M059J (cell line): ENCODE measurements at places on chromosomes 2 and 18. TPM values are rescaled to one million over a fixed set of nuclear protein-coding genes. Genes with fewer than 3 reads are reported as not detected.

Gene DSC1
- total RNA-seq = not detected in 2 replicates

Gene MPP4
- 5.9 and 9.5 TPM in 2 replicates for total RNA-seq

Gene CFAP65
- not detected in 2 replicates for total RNA-seq

Gene SFTPB
- total RNA-seq = not detected in 2 replicates

Gene IFT172
- 2.8 and 5.7 TPM in 2 replicates for total RNA-seq

Gene TCF23
- total RNA-seq = not detected in 2 replicates

Gene GALR1
- total RNA-seq = not detected in 2 replicates

Gene FBLN7
- 3.0 and 3.9 TPM in 2 replicates for total RNA-seq

Gene TXNDC2
- total RNA-seq = 0.44 and 1.6 TPM in 2 replicates

Gene CHRND
- not detected in 2 replicates for total RNA-seq

Gene CREB1
- 43.4 and 55.0 TPM in 2 replicates for total RNA-seq

Gene PRKAG3
- total RNA-seq = not detected in 2 replicates

Gene CYP27C1
- 0.96 and 1.7 TPM in 2 replicates for total RNA-seq

Gene XDH
- 0.89 TPM in 1 of 2 replicates, not detected in the other for total RNA-seq

Gene C2orf81
- total RNA-seq = 0.57 and 1.6 TPM in 2 replicates

- peak; percentile 89 for DNase-seq
Observed at GRCh38 chr18:8808001-8808400, 102.6 kb downstream of the MTCL1 start.

DNA sequence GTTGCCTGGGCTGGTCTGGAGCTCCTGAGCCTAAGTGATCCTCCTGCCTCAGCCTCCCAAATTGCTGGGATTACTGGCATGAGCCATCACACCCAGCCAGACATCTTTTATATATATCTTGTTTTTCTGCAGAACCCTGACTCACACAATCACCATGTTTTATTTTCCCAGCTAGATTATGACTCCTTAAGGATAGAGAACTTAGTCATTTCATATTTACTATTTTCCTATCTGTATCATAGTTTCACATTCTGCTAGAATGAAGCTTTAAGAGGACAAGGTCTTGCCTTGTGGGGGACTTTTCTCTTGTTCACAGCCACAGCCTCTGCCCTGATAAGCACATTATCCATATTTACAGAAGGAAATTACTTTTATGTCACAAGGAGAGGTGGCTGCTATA lies 73.9 kb downstream of the LBH start:
- DNase-seq = peak; percentile 32

DNA sequence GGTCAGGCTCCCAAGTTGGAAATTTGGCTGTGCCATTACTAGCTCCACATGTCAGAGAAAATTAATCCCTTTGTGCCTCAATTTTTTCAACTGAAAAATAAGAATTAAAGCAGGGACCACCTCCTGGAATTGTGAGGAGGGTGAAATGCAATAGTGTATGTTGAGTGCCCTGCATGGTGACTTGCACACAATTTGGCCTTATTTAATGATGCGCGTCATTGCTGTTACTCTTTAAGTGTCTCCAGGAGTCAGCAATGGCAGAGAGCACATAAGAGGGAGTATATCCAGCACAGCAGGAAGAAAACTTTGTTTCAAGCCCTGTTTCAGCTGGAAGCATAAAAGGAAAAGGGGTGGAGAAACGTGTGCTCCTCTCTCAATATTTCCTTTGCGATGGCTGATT lies 215.8 kb downstream of the ALK start:
- DNase-seq = no peak

GRCh38 chr18:12637901-12638643 lies 19.8 kb downstream of the SPIRE1 start:
- peak; percentile 45 for DNase-seq

- peak; percentile 56 for DNase-seq
Observed at GRCh38 chr18:7577706-7578105, 10.6 kb downstream of the PTPRM start.

GRCh38 chr2:216551234-216552068 lies 52.8 kb downstream of the RPL37A start:
- DNase-seq = no peak

- no peak for DNase-seq
Observed at GRCh38 chr2:20594048-20594750, 56.7 kb downstream of the HS1BP3 start.

DNA sequence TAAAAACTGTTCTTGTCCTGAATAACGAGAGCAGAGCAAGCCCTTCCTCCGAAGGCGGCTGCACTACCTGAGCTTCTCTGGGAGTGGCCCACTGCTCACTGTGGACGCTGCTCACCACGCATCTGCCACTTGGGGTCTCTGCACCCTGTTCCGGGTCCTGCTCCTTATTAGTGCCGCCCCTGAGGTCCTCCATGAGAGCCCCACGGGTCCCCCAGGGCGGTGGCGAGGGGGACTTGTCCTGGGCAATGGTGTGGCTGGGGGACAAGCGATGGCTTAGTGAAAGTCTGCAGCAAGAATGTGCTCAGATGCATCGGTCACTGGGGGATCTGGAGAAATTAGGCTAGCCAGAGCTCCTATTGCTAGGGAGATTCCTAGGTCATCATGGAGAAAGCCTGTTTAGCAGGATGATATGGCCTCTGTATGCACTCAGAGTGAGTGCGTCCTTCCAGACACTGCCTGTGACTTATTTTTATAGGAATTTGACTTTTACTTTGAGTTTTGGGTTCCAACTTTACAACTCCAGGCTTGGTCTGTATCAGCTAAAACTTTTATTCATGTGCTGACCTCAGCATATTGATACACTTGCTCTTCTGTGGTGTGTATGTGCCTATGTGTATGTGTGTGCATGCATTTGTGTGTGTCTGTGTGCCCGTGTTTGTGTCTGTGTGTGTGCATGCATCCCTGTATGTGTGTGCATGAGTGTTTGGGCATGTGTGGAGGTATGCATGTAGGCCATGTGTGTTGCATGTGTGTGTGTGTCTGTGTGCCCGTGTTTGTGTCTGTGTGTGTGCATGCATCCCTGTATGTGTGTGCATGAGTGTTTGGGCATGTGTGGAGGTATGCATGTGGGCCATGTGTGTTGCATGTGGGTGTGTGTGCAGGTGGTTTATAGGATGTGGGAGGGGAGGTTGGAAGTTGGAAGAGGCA lies 129.5 kb downstream of the SNTG2 start:
- DNase-seq = no peak

DNA sequence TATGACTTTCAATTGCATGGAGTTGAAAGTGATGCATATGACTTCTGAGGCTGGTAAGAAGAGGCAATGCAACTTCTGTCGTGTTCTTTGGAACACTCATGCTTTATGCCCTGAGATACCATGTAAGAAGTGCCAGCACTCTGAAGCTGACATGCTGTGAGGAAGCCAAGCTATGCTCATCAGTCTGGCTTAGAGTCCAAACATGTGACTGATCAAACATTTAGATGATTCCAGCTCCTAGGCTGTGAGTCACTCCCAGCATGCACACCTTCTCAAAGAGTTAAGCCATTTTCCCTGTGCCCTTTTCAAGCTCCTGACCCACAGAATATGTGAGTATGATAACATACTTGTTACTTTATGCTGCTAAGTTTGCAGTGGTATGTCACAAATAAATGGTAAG lies 15.8 kb upstream of the VRK2 start:
- DNase-seq = peak; percentile 16

GRCh38 chr2:35199298-35199697 lies 1156.3 kb upstream of the CRIM1 start:
- peak; percentile 6 for DNase-seq

- DNase-seq = no peak
Observed at GRCh38 chr2:142827170-142827569, 50.3 kb upstream of the KYNU start.

DNA sequence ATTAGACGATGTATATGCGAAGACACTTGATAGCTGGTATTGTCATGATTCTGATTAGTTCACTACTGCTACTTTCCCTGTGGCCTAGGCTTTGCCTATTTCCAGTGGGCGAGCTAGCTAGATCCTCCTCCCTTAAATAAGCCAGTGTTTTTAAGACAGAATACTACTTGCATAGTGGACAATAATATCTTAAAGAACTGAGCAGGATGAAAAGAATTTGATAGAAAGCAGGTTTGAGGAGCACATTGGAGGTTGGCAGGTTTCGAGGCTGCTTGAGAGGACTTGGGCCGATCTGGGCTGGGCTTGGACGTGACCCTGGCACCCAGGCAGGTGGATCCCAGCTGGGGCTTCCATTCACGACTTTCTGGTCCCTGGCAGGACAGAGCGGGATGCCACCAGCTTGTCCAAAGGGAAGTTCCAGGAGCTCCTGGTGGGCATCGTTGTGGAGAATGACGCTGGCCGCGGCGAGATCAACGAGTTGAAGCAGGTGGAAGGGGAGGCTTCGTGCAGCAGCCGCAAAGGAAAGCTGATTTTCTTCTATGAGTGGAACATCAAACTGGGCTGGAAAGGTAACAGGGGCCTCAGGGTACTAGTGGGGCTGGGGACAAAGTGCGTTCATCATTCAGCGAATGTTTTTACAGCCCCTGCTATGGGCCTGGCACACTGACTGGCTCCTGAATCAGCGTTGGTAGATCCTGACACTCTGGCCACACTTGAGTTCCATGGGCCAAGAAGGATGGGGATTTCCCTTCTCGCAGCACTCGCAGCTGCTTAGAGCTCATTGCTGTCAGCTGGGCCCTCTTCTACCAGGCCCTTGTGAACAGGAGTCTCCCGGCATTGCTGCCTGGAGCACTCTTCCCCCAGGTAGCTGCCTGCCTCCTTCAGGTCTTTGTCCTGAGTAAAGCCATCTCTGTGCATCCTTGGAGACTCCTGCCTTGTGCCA lies 16.9 kb downstream of the C2orf74 start:
- DNase-seq = peak; percentile 14

DNA sequence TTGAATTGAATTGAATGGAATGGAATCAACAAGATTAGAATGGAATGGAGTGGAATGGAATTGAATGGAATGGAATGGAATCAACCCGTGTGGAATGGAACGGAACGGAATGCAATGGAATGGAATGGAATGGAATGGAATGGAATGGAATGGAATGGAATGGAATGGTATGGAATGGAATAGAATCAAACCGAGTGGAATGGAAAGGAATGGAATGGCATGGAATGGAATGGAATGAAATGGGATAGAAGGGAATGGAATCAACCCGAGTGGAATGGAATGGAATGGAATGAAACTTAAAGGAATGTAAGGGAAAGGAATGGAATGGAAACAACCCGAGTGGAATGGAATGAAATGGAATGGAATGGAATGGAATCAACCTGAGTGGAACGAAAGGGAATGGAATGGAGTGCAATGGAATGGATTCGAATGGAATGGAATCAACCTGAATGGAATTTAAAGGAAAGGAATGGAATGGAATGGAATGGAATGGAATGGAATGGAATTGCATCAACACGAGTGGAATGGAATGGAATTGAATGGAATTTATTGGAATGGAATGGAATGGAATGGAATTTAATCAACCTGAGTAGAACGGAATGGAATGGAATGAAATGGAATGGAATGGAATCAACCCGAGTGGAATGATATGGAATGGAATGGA lies 1146.6 kb downstream of the RPIA start:
- no peak for DNase-seq

- no peak for DNase-seq
Observed at GRCh38 chr2:159154366-159154765, 132.1 kb downstream of the WDSUB1 start.

DNA sequence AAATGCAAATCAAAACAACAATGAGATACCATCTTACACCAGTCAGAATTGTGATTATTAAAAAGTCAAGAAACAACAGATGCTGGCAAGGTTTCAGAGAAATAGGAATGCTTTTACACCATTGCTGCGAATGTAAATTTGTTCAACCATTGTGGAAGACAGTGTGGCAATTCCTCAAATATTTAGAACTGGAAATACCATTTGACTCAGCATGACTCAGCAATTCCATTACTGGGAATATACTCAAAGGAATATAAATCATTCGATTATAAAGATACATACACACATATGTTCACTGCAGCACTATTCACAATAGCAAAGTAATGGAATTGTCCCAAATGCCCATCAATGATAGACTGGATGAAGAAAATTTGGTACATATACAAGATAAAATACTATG lies 516.7 kb downstream of the ERBB4 start:
- peak; percentile 75 for DNase-seq

DNA sequence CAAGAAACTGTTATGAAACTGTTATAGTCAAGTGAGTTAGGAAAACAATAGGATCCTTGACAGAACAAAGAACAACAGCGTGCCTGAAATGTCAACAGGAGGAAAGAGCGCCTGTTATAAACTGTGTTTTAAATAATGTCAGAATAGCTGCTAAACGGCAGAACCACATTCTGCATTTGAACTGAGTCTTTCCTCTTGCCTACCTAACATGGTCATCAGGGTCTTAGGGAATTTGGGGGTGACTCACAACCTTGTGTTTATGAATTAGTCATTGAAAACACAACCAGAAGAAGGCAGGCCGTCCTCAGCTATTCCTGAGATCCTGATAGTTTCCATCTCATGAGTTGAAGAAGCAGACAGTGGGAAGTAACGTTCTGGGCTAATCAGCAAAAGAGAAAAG lies 222.0 kb upstream of the FN1 start:
- DNase-seq = peak; percentile 93

GRCh38 chr2:219506802-219507526 lies 7.3 kb upstream of the ASIC4 start:
- no peak for DNase-seq

DNA sequence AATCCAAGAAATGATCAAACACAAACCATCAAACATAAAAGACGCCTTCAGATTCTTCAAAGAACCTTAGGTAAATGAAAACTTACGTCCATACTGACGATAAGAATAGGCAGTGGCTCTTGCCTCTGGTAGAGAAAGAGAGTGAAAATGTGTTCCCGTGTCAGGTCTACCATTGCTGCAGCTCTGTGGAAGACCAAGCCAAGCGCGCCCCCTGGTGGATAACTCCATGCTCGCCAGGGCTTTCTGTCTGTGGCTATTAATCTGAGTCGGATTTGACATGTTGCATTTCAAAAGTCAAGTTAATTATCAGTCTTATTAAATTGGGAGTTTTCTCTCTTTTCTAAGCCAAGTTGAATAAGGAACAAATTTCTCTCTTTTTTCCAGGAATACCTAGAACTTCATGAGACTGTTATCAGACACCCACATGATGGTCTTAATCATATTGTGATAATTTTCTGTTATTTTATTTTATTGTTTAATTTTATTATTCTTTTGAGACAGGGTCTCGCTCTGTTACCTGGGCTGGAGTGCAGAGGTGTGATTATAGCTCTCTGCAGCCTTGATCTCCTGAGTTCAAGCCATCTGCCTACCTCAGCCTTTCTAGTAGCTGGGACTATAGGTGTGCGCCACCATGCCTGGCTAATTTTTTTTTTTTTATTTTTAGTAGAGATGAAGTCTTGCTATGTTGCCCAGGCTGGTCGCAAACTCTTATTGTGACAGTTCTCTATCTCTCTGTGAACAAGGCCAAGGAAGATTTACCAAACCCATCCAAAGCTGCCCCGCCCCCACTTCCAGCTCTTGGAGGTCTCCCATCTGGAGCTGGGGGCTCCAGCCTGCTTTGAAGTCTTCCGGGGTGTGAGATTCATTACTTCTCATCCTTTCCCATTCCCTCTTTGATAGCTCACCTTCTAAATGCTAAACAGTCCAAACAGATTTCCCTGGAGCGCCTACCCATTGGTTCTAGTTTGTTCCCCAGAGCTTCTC lies 15.8 kb upstream of the ZAP70 start:
- DNase-seq = peak; percentile 71
